GM23248 (cell line): ENCODE measurements at places on chromosomes 6 and 20. TPM values are rescaled to one million over a fixed set of nuclear protein-coding genes. Genes with fewer than 3 reads are reported as not detected.
A peak's percentile ranks its signal among the peaks of the same experiment; 100 is the strongest.

Gene CST5
- not detected in 2 replicates for polyA plus RNA-seq

Gene BEND6
- 22.5 and 25.1 TPM in 2 replicates for polyA plus RNA-seq

Gene RAET1L
- not detected in 2 replicates for polyA plus RNA-seq

Gene SLC2A10
- polyA plus RNA-seq: 26.2 and 29.7 TPM in 2 replicates

Gene CD93
- polyA plus RNA-seq: 0.03 TPM in 1 of 2 replicates, not detected in the other

Gene MYO6
- 24.2 and 25.8 TPM in 2 replicates for polyA plus RNA-seq

Gene PDE7B
- polyA plus RNA-seq: 2.7 and 3.1 TPM in 2 replicates

Gene ULBP2
- 29.5 and 30.1 TPM in 2 replicates for polyA plus RNA-seq

DNA sequence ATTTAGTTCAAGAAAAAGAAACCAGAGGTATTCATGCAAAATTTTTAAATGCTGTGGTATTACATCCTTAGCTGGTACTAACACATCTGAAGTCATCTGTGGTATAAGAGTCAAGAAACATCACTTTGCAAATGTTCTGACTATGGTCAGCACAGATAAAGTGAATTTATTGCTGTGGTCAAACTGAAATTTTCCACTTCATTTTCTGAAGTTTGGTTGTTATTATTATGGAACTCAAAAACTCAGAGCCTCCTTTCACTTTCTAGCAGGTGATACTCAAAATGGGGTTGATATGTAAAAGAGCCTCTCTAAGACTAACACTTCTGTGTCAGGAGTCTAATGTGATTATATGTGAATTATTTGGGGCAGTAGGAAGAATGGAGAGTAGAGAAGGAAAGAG lies 257.8 kb downstream of the RNGTT start:
- no peak for DNase-seq

DNA sequence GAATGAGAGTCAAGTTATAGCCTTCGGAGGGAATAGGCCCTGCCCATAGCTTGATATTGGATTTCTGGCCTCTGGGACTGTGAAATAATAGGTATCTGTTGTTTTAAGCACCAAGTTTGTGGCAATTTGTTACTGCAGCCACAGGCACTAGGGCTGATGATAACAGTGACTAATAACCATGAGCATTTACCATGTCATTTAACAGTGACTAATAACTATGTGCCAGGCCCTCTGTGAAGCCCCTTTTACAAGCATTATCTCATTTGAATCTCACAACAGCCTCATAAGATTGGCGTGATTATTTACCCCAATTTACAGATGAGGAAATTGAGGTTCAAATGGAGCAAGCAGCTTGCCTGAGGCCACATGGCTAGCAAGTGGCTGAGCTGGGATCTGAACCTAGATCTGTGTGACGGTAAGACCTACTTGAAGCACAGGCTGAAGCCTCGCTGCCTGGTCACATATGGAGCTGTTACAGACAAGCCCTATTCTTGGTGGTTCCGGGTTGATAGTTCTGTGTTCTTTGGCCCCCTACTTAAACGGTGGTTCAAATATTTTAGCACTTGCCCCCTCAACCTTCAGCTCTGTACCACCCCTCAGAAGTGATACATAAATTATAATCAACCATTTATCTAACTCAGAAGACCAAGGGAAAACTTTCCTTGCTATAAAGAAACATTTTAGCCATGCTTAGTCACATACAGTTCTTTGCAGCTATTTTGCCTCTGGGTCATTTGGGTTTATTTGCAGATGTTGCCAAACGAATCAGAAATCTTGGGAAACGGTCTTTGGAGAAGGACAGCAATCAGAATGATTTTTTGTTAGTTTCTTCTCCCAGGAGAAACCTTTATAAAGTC lies 98.3 kb downstream of the ELOVL5 start:
- DNase-seq: peak; percentile 69

DNA sequence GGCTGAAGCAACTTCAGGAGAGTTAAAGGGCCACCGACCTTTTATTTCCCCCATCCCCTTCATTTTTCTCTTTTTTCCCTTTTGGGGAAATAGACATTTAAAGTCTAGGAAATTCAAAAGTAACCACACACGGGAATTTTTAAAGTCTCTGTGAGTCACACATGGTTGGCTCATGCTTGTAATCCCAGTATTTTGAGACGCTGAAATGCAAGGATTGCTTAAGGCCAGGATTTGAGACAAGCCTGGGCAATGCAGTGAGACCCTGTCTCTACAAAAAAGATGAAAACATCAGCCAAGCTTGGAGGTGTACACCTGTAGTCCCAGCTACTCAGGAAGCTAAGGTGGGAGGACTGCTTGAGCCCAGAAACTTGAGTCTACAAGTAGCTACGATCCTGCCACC lies 34.2 kb downstream of the KATNA1 start:
- peak; percentile 31 for DNase-seq

DNA sequence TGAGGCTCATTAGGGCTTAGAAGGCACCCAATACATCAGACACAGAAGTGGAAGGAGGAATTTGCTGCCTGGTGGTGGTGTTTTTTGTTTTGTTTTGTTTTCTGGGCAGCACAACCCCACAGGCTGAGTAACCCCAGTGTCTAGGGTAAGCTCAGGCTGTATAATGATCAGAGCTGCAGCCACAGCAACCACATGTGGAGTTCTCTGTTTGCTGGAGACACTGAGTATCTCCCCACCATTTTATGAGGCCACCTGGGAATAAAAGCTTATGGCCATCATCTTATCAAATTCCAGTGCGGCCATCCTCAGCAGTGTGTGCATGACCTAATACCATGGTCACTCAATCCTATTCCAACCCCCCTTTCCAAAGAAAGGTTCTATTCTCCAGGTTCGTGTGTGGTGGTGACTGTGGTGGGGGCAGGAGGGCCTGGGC lies 3.4 kb upstream of the DLL1 start:
- no peak for DNase-seq

DNA sequence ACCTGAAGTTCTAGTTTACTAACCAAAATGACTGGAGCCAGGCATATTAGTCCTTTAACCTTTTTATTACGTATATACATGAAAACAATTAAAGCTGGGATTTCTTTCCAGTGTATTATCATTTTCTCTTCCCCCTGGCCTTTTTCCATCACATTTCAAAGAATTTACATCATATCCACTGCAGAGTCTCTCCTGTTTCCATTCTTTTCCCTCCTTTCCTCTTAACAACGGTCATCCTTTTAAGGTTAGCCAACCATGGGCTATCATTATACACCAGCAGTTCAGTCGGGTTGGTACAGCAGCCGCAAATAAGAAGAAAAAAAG lies 104.6 kb downstream of the TFAP2A start:
- no peak for DNase-seq

- peak; percentile 84 for DNase-seq
Observed at GRCh38 chr20:34538671-34539123, 19.8 kb upstream of the MAP1LC3A start.

- no peak for DNase-seq
Observed at GRCh38 chr20:20970841-20971240, 135.3 kb downstream of the LINC00237 start.

- DNase-seq: no peak
Observed at GRCh38 chr6:119215885-119216590, 133.5 kb downstream of the MAN1A1 start.

DNA sequence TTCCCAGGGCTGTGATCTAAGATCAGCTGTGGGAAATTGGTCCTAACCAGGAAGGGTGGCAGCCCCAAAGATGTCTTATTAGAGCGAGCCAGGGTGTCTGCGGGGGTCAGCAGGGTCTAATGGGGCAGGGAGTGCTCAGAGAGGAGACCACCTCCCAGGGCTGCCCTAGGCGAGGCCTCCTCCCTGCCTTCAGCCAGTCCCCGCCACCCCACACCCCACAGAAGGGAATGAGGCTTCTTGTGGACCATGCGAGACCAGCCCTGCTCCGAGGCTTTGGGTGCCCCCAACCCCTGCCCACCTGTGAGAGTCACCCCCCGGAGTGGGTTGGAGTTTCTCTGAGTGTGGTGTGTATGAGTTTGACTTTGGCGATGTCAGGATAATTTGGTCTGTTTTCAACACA lies 37.8 kb downstream of the SYNJ2 start:
- DNase-seq: no peak

DNA sequence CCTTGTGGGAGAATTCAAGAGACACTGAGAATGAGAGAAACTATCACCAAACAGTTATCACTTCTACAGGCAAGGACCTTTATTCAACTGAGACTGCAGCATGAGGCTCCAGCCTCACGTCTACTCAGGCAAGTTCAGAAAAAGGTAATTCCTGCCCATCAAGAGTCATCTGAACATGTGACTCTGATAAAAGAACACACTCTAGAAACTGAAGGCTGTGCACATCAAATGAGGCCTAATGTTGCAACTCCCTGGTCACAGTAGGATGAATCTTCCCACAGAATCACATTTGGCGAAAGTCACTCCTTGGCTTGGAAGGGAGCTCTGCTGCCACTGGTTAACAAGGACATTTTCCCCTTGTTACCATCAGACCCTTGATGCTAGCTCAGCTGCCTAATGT lies 71.2 kb upstream of the EMILIN3 start:
- DNase-seq: no peak
